ENCODE measurements at places on chromosomes 7 and 10. TPM values are rescaled to one million over a fixed set of nuclear protein-coding genes. Genes with fewer than 3 reads are reported as not detected.

- H3K36me3 ChIP-seq: no peaks in the 10 kb centered on the region
- H3K4me1 ChIP-seq: peaks cover 32% of the 10 kb centered on the region
- no peaks in the 10 kb centered on the region for H3K27me3 ChIP-seq
- no peak overlapping the region for H3K4me3 ChIP-seq
- DNase-seq: no peak
Observed at GRCh38 chr7:17038783-17039170, 157.0 kb upstream of the AGR3 start.

Gene PSAP
- 172 TPM for total RNA-seq

GRCh38 chr7:68865351-68866199, 732.7 kb upstream of the AUTS2 start:
- H3K27me3 ChIP-seq: no peaks in the 10 kb centered on the region
- H3K36me3 ChIP-seq: no peaks in the 10 kb centered on the region
- DNase-seq: no peak
- no peaks in the 10 kb centered on the region for H3K4me1 ChIP-seq

DNA sequence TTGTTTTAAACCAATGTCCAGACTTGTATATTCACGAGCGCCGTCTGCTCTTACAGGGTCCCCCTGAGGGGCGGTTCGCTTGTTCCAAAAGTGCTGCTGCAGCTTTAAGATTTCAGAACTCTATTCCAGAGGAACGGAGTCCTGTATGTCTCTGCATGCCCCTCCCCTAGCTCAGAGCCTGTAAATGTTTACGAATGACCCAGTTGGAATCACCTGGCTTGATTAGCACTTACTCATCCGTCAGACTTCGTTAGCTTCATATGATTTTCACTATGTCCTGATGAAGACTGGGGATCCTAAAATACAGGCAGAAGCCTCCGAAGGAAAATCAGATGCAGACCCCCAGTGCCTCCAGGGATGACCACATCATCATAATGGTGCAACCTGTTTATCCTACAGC, 4.5 kb upstream of the CHST15 start:
- H3K27me3 ChIP-seq: peaks cover 14% of the 10 kb centered on the region
- no peak for DNase-seq
- no peaks in the 10 kb centered on the region for H3K36me3 ChIP-seq
- no peak overlapping the region for H3K27ac ChIP-seq
- H3K4me1 ChIP-seq: no peaks in the 10 kb centered on the region

GRCh38 chr10:48616436-48616835, 11.6 kb upstream of the ARHGAP22 start:
- DNase-seq: no peak
- no peak overlapping the region for H3K27ac ChIP-seq
- no peaks in the 10 kb centered on the region for H3K36me3 ChIP-seq

Gene ANLN
- total RNA-seq: 215 TPM

GRCh38 chr7:39453743-39454355, 112.4 kb upstream of the YAE1 start:
- no peak overlapping the region for H3K27ac ChIP-seq
- peak; percentile 50 for DNase-seq
- H3K27me3 ChIP-seq: peaks cover 3% of the 10 kb centered on the region
- H3K4me1 ChIP-seq: no peaks in the 10 kb centered on the region

Gene CNNM1
- not detected for total RNA-seq

DNA sequence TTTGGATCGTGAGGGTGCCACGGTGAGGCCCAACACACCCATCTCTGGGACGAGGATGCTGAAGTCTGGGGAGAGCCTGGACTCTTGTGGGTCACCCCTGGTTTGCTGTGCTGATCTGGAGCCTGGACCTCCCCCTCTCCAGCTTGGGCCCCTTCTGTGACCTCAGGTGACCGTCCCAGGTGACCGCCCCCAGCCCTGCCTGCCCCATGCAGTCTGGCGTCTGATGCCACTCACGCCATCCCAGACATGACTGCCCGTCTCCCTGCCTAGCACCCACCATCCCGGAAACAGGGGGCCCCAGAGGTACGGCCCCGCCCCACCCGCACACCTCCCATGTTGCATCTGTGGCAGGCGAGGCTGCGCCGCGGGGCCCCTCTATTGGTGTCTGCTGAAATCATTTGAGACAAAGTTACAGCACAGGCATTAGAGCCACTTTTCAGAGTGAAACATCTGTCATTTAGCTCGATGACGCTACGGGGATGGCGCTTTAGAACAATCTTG, 21.1 kb downstream of the UNCX start:
- DNase-seq: peak; percentile 24
- no peaks in the 10 kb centered on the region for H3K36me3 ChIP-seq
- H3K27ac ChIP-seq: no peak overlapping the region
- H3K4me3 ChIP-seq: peak overlapping the region; percentile 21

GRCh38 chr7:83921941-83922607, 272.5 kb downstream of the SEMA3A start:
- H3K4me3 ChIP-seq: no peak overlapping the region
- H3K27ac ChIP-seq: no peak overlapping the region
- peak; percentile 7 for DNase-seq
- no peaks in the 10 kb centered on the region for H3K27me3 ChIP-seq
- no peaks in the 10 kb centered on the region for H3K36me3 ChIP-seq
- H3K4me1 ChIP-seq: no peaks in the 10 kb centered on the region

DNA sequence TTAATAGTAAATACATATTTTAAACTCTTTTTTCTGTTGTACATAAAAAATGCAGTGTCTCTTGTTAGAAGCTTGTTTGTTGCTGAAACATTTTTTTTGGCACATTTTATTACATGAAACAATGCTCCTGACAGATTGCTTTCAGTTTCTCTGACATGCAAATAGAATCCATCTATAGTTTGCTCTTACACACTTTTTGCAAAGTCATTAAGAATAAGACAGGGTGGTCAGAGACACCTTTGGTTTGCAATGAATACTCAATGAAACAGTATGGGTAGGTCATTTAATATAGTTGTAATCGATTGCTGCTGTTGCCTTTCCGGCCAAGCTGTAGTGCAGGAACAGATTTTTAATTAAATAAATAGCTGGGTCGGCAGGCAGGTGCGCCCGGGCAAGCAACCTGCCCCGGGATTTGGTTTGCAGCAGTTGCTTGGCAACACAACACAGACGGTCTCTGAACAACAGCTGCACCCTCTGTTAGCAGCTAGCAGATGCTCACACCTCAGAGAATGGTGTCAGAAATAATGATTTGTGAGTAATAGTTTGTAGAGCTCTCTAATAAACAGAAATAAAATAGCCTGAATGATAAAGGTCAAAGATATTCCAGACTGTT, 115.7 kb upstream of the CACNA2D1 start:
- H3K4me3 ChIP-seq: no peak overlapping the region
- DNase-seq: peak; percentile 69
- H3K27ac ChIP-seq: no peak overlapping the region
- 0 out of 2 replicates have a peak, but pooled peaks cover 4% of the 10 kb centered on the region for H3K4me1 ChIP-seq
- no peaks in the 10 kb centered on the region for H3K27me3 ChIP-seq

Gene PON1
- total RNA-seq: 0.84 TPM
